ENCODE measurements at places on chromosomes 2 and 18.

DNA sequence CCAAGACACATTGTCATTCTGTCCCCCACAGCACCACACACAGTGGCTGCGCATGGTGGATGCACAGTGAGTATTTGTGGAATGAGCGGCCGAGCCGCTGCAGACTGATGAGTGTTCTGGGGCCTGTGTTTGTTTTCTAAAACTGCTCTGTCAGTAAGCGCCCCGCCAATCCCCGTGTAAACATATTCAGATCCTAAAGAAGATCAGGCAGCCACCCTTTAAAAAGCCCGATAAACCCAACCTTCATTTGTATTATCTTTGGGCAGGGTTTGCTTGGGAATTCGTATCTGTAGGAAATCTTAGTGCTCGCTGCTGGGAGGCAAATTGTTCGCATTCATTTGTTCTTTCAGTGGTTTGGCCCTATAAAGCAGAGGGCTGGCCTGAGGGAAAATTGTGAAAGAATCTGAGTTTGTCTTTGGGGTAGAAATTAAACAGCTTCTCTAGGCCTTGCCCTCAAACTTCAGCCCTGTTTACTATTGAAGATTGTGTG is 68.6 kb downstream of the TGOLN2 start:
- DNase-seq, result no peak

DNA sequence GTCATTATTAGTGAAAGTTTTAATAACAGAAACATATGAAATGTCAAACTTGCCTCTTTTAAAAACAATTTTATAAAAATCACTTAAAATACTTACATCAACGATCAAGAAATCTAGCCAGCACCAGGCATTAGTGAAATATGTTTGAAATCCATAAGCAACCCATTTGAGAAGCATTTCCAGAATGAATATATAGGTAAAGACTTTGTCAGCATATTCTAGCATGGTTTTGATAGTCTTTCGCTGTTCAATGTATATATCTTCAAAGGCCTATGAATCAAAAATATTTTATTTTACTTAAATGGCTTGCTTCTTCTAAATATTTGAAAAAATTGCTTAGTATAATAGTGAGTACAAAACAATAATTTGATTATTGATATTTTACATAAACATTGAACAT is 91.1 kb downstream of the SCN3A start:
- DNase-seq, result no peak

- no peak for DNase-seq
Observed at GRCh38 chr2:46367286-46367685, 70.1 kb downstream of the EPAS1 start.

DNA sequence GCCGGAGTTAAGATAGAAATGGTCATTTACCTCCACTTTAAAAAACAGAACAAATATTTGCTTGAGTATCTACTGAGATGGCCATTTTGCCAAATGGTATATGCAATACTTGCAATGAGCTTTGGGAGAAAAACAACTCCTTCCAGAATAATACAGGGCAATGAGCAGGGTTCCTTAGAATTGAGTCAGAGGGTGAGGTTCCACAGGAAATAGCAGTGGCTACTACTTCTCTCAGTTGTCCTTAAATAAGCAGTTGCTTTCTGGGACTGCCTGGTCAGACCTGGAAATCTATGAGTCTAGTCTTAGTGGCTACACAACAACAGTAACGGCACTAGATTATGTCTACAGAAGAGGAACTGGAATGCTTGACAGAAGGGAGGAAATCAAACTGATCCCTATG is 80.9 kb upstream of the CCDC85A start:
- no peak for DNase-seq

GRCh38 chr2:99729104-99730025 is 239.5 kb upstream of the REV1 start:
- no peak for DNase-seq

DNA sequence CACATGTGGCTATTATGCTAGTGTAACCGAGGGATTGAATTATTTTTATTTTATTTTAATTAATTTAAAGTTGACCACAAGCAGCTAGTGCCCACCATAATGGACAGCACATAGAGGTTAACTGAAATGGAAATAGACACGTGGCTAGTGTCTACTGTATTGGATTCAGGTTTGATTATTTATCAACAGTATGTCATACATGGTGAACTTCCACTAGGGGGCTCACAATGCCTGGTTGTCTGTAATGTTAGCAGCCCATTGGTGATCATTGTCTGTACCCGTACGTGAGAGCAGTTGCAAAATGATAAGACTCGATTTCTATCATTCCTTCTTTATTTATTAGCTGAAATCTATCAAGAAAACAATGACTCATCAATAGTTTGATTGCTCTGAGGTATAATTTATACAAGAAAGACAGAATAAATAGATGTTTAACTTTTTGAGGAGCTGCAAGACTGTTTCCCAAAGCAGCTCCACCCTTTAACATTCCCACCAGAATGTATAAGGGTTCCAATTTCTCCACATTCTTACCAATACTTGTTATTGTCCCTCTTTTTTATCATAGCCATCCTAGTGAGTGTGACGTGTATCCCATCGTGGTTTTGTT is 76.5 kb downstream of the CYBRD1 start:
- no peak for DNase-seq

- no peak for DNase-seq
Observed at GRCh38 chr2:43676322-43677050, at the start of gene C1GALT1C1L. C1GALT1C1L (minus strand) TSS chr2:43676429; CDS start chr2:43676322, 107 bp downstream.

DNA sequence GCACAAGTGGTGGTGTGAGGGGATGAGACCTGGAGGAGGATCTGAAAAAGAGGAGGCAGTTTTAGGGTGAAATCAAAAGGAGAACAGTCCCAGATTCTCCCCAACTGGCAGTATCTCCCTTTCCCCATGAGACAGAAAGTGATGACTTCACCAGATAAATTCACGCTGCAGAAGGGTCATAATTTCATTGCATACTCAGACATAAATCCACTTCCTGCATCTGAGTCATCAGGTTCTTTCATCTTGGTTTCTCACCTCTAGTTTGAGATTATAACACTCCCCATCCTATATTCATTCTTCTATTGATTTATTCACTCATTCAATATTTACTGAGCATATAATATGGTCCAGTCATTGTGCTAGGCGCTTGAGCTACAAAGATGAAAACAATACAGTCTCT is 64.7 kb downstream of the CCDC148 start:
- no peak for DNase-seq

GRCh38 chr2:224970311-224970710 is 72.0 kb downstream of the DOCK10 start:
- DNase-seq, result no peak

- DNase-seq, result no peak
Observed at GRCh38 chr2:102033750-102034682, 42.3 kb downstream of the IL1R2 start.

DNA sequence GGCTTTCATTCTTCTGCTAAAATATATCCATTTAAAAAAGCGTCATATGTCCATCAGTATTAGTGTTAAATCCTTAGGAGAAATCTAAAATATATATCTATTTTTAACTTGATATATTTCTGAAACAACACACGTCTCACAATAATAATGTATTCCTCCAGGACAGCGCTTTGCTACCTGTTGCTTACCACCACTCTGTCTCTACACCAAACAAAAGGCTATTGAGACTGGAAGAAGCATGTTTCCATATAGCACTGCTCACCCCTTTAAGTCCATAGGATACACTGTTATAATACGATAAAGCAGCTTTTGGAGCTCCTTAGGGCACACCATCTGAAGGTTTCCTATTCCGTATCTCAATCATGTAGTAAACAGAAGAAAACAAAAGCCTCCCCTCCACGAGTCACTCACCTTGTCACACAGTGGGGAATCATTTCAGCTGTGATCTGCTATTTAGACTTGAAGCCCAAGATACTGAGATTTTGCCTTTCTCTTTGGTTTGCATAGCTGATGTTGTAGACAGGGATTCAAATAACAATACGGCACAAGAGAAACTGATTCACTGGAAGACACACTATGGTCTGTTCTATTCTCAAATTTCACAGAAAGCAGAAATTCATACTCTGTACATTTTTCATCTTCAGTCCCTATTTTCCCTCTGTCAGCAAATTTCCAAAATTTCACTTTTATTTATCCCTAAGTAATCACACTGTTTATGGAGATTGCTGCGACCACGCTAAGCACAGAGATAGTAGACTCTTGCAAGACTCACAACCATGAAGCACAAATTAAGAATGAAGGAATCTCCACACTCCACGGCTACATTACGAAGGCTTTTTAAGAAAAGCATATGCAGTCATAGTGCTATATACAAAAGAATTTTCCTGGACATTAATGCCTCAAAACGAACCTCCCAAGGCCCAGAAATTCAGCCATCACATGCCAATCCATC is 187.1 kb downstream of the TCF4 start:
- no peak for DNase-seq

- no peak for DNase-seq
Observed at GRCh38 chr2:241974851-241975592, 105.5 kb downstream of the RTP5 start.

DNA sequence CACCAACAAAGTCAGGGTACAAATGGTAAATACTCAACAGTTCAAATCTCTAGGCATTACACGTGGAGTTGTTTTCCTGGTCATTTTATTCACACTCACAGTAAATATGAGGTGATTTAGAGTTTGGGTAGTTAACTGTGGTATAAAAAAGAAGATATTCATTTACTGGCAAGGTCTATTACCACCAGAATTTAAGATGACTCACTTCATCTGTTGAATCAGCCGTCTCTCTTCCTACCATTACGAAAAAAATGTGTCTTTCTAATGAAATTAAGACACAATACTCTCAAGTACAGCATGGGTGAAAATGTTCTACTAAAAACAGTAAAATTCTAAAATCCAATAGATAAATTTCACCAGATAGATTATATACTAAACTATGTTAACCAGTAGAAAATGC is 21.0 kb upstream of the GPR75 start:
- DNase-seq, result no peak

- DNase-seq, result no peak
Observed at GRCh38 chr2:40251137-40251536, 200.8 kb downstream of the SLC8A1 start.

GRCh38 chr2:176902454-176902853 is 310.1 kb upstream of the HNRNPA3 start:
- DNase-seq, result no peak

GRCh38 chr2:107648781-107649404 is 177.8 kb upstream of the RGPD4 start:
- DNase-seq, result no peak

DNA sequence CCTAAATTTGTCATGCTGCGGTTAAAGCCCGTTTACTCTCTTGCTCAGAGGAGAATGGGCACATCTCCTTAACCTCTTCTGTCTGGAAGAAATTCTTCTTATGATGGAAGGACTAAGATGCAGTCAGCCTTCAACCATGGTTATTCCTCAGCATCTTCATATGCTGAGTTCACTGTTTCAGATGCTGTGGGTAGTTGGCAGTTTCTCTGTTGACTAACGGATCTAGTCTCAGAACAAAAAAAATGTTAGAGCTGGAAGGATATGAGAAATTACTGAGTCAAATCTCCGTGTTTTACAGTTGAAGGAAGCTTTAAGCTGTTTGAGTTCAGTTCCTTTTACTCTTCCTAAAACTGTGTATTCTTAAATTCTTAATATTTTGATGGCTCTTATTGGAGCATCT is 43.6 kb upstream of the PGAP1 start:
- no peak for DNase-seq

DNA sequence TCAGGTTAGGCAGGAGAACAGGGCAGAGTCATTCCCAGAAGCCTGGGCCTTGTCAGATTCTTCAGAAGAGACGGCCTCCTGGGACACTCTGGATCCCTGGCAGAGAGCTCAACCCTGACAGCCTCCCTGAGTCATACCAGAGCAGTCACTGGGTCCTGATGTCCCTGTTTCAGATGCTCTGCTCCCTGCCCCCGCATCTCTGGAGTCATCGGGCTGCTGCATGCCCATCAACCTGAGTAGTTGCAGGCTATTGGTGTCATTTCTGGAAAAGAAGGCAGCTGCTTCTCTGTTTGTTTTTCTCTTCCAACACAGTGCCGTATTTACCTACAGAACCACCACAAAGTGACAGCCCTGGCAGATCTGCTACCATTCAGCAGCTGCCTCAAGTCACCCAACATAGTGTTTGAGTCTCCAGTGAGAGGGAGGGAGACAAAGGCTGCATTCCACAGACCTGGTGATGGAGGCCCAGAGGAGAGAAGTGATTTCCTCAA is 145.1 kb downstream of the B3GNT2 start:
- DNase-seq, result no peak

- no peak for DNase-seq
Observed at GRCh38 chr2:239662413-239663120, 261.7 kb upstream of the HDAC4 start.

GRCh38 chr2:211077216-211077767 is 520.9 kb downstream of the CPS1 start:
- DNase-seq, result no peak

GRCh38 chr2:134225173-134225572 is 28.7 kb upstream of the MGAT5 start:
- no peak for DNase-seq

DNA sequence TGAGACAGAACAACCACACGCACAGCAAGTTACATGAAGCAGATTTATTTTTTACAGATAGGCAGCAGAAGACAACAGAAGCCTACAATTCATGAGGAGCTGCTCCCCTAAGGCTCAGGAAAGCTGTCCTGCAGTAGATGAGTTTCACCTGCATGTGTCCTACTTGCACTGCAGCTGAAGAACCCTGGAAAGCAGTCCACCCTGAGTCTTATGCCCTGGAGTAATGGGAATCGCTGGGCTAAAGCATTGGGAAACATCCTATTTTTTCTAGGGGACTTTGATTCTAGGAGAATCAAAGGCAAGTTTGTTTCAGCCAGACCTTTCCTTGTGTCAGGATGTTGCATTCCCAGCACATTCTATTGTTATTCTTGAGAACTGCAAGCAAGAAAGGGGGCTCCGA is 304.8 kb downstream of the LRATD1 start:
- no peak for DNase-seq

GRCh38 chr2:229475778-229476177 is 204.7 kb upstream of the PID1 start:
- DNase-seq, result no peak

DNA sequence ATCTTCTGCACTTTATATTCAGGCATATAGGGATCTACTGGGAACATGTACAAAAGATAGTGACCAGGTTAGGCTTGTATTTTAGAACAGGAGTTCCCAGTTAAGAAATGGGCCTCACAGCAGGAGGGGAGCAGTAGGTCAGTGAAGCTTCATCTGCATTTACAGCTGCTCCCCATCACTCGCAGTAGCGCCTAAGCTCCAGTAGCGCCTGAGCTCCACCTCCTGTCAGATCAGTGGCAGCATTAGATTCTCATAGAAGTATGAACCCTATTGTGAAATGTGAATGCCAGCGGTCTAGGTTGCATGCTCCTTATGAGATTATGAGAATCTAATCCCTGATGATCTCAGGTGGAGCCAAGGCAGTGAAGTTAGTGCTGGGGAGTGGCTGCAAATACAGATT is 224.4 kb upstream of the CYRIA start:
- DNase-seq, result no peak

DNA sequence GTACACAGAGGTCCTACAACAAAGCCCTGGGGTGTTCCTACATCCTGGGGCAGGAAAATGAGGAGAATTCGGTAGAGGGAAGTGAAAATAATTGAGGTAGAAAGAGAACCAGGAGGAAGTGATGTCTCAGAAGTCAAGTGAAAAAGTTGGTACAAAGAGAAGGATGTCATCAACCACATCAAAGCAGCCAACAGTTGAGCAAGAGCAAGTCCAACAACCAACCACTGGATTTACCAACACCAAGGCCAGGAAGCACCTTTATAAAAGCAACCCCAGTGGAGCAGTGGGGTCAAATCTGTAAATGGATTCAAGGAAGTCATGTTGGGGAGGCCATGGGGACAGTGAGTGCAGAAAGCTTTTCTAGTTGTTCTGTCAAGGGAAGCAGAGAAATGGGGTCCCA is 360.4 kb downstream of the ZNF516 start:
- DNase-seq, result no peak

- no peak for DNase-seq
Observed at GRCh38 chr2:67771380-67771779, 291.4 kb downstream of the C1D start.

- no peak for DNase-seq
Observed at GRCh38 chr2:216643986-216644659, 10.9 kb downstream of the IGFBP2 start.
